Stimulated activated CD8-positive, alpha-beta memory T cell treated with anti-CD3 and anti-CD28 coated beads, Interleukin-15, amount 100 ng/mL, for 24 hours (primary cell): ENCODE measurements at places on chromosomes 11 and 22.
A peak's percentile ranks its signal among the peaks of the same experiment; 100 is the strongest.

GRCh38 chr22:20578192-20578591 is 70.8 kb downstream of the MED15 start:
- DNase-seq, result no peak

- no peak for DNase-seq
Measured at GRCh38 chr11:44870615-44871176, 80.0 kb downstream of the TP53I11 start.

- DNase-seq, result no peak
Measured at GRCh38 chr22:23057331-23057730, 13.0 kb upstream of the GNAZ start.

DNA sequence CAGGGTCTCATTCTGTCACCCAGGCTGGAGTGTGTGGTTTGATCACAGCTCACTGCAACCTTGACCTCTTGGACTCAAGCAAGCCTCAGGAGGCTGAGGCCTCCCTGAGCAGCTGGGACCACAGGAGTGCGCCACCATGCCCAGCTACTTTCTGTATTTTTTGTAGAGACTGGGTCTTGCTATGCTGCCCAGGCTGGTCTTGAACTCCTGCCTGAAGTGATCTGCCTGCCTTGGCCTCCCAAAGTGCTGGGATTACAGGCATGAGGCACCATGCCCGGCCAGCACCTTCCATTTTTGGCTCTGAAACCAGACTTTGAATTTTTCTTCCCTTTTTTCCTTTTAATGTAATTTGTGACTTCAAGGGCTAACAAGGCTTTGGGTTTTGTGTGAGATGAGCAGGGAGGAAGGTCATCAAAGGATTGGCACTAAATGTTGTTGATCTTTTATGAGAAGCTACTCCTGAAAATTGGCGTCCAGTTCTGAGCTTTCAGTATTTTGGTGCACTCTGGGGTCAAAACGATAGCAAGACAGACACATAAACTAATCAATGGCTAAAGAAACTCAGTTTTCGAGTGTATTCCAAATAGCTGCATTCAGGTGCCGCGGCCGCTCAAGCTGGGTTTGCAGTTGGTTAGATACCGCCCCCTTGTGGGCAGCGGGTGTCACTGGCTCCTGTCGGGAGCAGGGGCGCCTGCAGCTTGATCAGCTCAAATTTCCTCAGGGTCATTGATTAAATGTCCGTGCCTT is 51.9 kb upstream of the CLMP start:
- DNase-seq, result peak; percentile 71

- no peak for DNase-seq
Measured at GRCh38 chr11:128733440-128734102, 39.7 kb downstream of the FLI1 start.

DNA sequence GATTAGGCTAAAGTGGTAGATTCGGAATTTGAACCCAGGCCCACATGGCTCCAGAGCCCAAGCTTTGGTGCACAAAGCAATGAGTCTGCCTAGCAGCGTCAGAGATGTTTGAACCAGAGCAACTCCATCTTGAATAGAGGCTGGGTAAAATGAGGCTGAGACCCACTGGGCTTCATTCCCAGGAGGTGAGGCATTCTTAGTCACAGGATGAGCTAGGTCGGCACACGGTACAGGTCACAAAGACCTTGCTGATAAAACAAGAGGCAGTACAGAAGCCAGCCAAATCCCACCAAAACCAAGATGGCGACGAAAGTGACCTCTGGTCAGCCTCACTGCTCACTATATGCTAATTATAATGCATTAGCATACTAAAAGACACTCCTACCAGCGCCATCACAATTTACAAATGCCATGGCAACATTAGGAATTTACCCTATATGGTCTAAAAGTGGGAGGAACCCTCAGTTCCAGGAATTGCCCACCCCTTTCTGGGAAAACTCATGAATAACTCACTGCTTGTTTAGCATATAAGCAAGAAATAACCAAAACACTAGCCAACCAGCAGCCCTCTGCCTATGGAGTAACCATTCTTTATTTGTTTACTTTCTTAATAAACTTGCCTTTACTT is 40.3 kb upstream of the DAGLA start:
- no peak for DNase-seq

DNA sequence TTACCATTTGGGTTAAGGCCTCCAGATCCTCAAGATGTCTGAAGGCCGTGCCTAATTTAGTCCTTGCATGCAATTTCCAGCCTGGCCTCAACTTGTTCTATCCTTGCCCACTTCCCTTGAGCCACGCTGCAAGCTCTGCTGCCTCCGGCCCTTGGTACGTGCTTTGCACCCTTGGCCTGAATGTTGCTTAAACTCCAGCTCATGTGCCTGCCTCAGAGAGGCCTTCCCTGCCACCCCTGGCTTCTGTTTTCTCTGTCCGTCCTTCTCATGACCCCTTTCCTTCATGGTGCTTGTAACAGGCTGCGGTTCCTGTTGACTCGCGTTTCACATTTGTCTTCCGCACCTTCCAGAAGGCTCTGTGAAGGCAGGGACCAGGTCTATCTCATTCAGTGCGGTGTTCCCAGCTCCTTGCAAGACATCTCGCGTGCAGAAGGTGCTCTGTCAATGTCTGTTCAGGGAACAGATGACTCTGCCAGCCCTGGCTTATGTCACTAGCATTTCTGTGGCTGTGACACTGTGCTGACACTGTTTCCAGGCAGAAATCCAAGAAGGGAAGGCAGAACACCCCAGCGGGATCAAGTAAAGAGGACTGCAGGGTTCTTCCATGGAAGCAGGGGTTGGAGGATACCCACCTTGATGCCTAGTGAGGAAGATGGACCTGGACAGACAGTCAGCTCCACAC is 61.8 kb downstream of the FBLN1 start:
- DNase-seq, result no peak

GRCh38 chr22:29596408-29596807 is 7.0 kb upstream of the NF2 start:
- DNase-seq, result no peak
